ENCODE measurements at places on chromosomes 13 and 19.

DNA sequence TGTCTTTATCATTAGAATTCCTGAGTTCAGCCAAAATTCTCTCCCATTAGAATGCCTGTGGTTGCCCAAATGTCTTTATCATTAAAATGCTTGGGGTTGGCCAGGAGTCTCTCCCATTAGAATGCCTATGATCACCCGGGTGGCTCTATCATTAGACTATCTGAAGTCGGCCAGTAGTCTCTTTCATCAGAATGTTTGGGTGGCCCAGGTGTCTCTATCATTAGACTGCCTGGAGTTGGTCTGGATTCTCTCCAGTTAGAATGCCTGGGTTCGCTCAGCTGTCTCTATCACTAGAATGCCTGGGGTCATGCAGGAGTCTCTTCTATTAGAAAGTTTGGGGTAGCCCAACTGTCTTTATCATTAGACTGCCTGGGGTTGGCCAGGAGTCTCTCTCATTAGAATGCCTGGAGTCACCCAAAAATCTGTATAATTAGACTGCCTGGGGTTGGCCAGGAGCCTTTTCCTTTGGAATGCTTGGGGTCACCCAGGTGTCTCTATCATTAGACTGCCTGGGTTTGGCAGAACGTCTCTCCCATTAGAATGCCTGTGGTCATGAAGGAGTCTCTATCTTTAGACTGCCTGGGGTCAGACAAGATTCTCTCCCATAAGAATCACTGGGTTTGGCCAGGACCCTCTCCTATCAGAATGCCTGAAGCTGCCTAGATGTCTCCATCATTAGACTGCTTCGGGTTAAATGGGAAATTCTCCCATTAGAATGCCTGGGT lies 1478.3 kb downstream of the UQCRFS1 start:
- no peak for DNase-seq

DNA sequence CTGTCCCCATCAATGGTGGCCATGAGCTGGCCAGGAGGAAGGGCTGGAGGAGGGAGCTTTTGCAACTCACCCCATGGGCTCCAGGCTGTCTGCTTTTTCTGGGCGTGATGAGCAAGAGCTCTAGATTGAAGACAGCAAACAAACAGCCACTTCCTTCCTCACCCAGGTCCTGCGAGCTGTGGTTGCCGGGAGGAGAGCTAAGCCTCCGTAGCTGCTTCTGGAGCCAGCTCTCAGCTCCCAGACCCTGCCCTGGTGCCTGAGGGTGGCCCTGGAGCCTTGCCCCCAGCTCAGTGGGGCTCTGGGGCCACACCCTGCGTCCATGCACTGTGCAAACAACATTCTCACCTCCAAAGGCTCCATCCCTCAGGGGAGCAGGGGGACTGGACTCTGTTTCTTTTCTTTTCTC lies 6.2 kb downstream of the MYO1F start:
- DNase-seq, result peak; percentile 66

GRCh38 chr19:39334444-39334976 lies 1.3 kb downstream of the GMFG start:
- DNase-seq, result no peak

- peak; percentile 22 for DNase-seq
Observed at GRCh38 chr13:90171649-90172048, 1175.8 kb upstream of the MIR17HG start.

- no peak for DNase-seq
Observed at GRCh38 chr13:46334035-46334822, 52.8 kb downstream of the RUBCNL start.

- DNase-seq, result no peak
Observed at GRCh38 chr13:112635323-112635722, 47.4 kb upstream of the TUBGCP3 start.

DNA sequence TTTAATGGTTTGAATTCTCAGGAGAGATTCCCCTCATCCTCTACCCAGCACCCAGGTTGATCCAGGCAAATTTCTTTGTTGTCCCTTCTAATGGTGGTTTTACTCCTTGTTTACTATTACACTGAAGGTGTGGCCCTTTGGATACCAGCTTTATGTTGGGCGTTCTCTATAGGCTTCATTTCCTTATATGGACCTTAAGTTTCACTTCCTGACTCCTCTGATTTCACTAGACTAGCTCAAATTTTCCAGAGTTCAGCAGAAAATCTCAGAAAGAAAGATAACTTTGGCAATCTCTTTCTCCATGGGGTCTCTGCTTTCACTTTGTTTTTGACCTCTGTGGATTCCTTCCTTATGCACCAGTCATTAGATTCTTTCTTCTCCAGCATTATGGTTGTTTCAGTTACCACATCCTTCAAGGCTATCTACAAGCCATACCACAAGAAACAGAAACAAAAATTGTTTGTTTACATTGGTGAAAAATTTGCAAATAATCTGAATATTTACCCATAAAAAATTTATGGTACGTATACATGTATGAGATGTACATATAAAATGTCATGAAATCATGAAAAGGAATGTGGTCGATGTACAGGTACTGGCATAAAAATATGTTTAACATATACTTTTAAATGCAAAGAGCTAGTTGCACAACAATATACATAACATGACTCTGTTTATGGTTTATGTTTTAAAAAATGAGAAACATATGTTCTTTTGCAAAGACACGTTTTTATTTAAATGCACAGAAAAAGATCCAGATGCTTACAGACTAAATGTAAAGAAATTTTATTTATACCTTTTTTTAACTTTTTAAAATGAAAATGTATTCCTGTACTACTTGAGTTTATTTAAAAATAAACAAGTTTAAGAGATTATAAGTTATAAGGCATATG lies 212.6 kb downstream of the LACC1 start:
- no peak for DNase-seq

DNA sequence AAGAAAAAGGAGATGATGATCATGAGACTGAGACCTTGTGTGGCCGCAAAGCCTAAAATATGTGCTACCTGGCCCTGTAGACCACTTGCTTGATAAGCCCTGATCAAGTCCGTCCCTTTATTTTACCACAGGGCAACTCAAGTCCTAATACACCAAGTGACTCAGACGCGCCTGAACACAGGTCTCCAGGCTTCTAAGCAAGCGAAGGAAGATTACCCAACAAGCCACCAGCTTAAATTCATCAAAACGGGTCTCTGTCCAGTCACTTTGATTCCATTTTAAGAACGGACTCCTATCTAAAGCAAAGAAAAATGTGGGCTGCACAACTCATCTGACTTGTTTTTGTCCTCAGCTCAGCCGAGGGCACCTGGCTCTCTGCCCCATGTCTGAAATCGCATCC lies 26.8 kb downstream of the SLC7A1 start:
- no peak for DNase-seq

DNA sequence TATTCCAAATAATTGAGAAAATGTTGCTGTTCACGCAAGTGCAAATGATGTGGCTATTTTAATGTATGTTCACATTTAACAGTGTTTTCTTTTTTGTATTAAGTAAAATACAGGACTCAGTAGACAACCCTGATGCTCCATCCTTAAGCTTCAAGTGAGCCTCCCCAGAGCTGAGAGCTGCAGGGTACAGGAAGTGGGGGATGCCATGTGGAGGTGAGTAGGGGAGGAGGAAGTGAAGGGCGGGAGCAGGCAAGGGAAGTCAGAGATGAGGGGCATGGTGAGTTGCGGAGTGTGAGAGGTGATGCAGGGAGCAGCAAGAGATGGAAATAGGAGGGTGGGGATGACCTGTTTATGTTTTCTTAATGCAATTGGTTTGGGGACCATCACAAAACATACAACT lies 711.0 kb downstream of the UQCRFS1 start:
- DNase-seq, result no peak

DNA sequence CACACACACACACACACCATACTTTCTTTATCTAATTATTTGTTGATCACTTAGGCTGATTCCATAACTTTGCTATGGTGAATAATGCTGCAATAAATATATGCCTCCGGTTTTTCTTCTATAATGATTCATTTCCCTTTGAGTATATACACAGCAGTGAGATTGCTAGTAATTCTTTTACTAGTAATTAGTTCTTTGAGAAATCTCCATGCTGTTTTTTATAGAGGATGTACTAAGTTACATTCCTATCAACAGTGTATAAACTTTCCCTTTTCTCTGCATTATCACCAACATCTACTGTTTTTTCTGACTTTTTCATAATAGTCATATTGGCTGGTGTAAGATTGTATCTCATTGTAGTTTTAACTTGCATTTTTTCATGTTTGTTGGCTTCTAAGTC lies 1405.1 kb downstream of the PCDH9 start:
- no peak for DNase-seq

DNA sequence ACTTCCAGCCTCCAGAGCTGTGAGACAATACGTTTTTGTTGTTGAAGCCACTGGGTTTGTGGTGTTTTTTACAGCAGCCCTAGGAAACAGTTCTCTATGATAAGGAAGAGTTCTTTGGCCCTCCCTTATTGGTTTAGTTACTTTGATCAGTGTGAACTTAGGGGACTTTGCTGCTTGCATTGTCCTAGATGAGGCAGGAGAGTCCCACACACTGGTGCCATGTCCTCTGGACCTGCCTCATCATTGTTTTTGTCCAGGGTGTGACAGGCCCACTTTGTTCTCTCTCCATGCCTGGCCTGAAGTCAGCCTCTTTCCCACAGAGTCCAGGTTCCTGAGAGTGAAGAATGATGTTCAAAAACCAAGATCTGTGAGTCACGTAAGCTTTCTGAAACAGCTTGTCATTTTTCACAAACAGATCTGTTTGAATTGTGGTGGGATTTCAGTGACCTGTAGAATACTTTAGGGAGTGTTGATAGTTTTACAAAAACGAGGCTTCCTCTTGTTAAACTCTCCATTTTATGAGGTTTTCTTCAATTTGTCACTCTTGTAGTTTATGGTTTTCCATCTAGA lies 63.8 kb downstream of the ING1 start:
- DNase-seq, result no peak

GRCh38 chr13:81326913-81327312 lies 986.0 kb upstream of the SPRY2 start:
- DNase-seq, result no peak

GRCh38 chr19:43553656-43554055 lies 20.7 kb downstream of the ZNF575 start:
- no peak for DNase-seq

- DNase-seq, result no peak
Observed at GRCh38 chr19:6529351-6529750, 1.5 kb upstream of the TNFSF9 start.

DNA sequence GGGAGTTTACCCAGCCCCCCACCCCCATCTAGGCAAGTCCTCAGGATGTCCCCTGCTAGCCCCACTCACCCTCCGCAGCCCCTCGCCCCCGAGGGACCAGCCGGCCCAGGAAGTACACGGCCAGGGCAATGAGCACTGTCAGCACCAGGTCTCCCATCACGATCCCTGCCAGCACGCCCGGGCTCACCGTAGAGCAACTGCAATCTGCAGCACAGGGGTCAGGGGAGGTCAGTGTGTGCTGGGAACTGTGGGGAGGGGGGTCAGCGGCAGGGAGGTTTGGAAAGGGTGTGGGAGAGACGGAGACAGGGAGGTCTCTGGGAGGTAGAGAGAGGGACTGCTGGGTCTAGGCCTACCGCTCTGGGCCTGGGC lies 734 bp downstream of the TYROBP start:
- DNase-seq, result no peak

DNA sequence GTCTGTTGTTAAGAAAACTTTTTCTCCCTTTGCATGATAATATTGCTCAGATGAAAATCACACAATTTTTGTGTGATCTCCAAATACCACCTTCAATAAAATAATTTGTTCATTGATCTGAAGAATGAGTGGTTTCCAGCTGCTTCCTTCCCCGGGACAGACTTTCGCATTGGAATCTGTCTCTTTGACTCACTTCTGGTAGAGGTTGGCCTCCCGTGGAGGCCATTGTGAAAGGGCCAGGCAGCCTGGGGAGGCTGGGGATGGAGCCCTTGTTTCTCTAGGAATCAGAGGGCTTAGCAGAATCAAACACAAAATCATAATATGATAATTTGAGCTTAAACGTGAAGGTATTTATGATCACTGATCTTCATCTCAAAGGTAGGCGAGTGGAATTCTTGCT lies 135.0 kb upstream of the ZNF536 start:
- no peak for DNase-seq

- DNase-seq, result no peak
Observed at GRCh38 chr13:114071991-114072390, 60.4 kb downstream of the RASA3 start.

DNA sequence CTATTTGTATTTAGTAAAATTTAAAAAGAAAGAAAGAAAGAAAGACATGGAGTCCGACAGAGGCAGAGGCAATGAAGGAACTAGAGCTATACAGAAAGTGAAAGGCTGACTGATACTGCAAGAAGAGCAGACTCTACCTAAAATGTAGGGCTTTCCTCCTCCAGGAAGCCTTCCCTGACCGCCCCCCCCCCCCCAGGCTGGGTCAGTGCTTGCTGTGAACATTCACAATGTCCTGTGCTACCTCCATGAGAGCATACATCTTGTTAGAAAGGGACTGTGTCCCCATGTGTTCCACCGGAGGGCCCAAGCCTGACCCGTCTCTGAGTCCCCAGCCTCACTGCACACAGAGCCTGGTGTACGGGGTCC lies 5.7 kb upstream of the CA11 start:
- DNase-seq, result no peak

- no peak for DNase-seq
Observed at GRCh38 chr19:38920602-38921419, 8.8 kb upstream of the CCER2 start.

- DNase-seq, result no peak
Observed at GRCh38 chr13:70388935-70389334, 280.7 kb upstream of the KLHL1 start.

GRCh38 chr13:50927701-50928100 lies 18.1 kb downstream of the RNASEH2B start:
- no peak for DNase-seq

DNA sequence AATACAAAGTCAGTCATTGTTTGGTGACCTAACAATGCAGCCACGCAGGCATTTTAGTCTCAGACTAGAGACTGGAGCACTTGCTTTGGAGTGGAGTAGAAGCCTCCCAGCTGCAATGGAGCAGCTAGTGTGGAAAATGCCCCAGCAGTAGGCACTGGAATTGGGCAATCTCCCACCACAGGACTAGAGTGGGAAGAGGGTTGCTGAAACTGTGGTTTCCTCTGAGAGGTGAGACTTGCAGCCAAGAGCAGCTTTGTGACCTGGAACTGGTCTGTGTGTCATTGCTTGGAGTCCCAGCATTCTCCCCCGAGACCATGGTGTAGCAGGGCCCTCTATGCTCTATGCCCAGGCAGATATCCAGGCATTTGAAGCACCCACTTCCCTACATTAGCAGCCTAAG lies 556.3 kb downstream of the UQCRFS1 start:
- no peak for DNase-seq

DNA sequence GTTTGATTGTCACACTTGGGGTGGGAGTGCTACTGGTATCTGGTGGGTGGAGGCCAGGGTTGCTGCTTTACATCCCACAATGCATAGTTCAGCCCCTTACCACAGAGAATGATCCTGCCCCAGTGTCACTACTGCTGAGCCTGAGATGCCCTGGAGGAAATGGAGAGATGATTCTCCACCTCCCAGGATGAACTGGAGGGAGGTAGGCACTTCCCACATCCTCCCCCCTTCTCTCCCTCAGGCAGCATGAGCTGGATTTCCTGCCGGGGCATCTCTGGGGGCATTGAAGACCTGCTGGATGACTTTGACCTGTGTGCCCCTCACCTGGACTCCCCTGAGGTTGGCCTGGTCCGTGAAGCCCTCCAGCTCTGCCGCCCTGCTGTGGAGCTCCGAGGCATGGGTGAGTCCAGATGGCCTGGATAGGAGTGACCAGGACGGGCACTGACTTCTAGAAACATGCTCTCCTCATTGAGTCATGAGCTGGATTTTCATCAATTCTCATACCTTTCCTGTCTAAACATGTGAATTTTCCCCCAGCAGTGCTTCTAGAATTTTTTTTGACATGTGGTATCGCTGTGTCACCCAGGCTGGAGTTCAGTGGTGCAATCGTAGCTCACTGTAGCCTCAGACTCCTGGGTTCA lies 45.3 kb downstream of the NWD1 start:
- DNase-seq, result no peak
